ENCODE measurements at places on chromosomes 11 and 22.

GRCh38 chr11:99370549-99371216 is 349.9 kb downstream of the CNTN5 start:
- DNase-seq = peak; percentile 28

- DNase-seq = no peak
Observed at GRCh38 chr11:119903389-119903788, 174.4 kb upstream of the NECTIN1 start.

- DNase-seq = no peak
Observed at GRCh38 chr11:33713151-33713855, 12.7 kb upstream of the C11orf91 start.

- no peak for DNase-seq
Observed at GRCh38 chr11:12958986-12959385, 50.1 kb upstream of the RASSF10 start.

- DNase-seq = no peak
Observed at GRCh38 chr11:67646535-67647336, 3.8 kb downstream of the ACY3 start.

DNA sequence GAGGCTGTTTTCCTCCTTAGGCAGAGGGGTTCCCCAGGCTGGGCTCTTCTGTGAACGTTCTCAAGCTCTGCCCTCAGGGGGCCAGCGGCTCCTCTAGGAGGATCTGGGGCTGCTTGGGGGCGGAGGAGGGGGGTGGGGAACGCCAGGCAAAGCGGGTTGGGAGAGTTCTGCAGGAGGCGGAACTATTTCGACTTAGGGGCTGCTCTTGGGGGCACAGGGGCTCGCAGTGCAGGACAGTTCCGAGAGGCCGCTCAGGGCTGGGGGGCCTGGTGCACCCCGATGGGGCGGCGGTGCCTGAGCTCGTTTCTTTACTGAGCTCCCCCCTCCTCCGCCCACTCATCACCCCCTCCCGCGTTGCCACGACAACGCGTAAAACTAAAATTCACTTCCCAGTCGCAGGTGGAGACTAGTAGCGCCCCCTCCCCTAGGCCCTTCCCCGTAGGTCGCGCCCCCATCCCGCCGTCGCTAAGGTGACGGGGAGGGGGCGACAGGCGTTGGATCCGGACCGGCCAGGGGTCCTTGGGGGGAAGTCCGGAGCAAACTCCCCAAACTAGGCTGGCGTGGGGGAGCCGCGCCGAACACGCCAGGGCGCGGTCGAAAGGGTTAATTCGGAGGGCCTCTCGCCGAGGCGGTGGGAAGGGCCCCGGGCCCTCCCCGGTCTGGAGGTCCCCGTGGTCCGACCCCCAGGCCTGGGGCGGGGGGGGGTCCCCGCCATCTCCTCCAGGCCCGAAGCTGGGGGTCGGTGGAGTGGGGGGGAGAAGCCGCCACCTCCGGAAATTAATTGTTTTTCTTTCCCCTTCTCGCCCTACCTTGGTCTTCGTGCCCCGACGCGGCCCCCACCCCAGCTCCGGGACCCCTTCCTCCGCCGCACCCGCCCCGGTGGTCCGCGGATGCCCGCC is 857 bp downstream of the SHANK3 start:
- no peak for DNase-seq

DNA sequence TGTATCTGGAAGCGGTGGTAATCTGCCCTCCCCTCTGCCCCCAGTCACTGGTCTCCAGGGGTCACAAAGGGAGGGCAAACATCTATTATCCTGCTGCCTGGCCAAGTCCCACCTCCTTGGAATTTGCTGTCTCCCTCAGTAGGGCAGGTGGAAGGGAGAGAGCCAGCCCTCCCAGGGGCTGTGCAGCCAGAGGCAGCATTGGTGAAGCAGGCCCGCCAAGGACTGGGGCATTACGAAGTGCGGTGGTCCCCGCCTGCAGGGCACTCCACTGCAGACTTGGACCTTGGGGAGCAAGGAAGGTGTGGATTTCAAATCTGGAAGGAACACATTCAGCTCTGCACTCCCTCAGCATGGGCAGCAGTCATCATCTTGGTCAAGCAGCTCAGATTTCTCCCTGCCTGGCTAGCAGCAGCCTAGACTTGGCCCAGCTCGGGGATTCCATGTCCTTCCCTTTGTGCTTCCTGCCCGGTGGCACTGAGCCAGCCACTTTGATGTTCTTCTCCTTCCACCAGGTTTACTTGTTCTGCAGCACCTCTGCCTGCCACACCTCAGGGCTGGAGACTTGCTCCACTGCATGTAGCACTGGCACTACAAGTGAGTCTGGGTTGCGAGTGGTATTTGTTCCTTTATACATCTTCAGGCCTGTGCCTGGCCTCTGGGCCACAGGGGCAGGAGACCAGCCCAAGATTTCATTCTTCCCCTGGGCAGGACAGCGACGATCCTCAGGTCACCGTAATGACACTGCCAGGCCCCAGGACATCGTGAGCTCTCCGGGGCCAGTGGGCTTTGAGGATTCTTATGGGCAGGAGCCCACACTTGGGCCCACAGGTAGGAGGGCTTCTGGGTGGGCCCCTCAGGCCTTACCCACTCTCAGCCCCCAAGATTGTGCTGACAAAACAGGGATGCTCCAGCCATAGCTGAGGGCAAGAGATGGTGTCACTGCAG is 7.4 kb downstream of the ZP1 start:
- no peak for DNase-seq

DNA sequence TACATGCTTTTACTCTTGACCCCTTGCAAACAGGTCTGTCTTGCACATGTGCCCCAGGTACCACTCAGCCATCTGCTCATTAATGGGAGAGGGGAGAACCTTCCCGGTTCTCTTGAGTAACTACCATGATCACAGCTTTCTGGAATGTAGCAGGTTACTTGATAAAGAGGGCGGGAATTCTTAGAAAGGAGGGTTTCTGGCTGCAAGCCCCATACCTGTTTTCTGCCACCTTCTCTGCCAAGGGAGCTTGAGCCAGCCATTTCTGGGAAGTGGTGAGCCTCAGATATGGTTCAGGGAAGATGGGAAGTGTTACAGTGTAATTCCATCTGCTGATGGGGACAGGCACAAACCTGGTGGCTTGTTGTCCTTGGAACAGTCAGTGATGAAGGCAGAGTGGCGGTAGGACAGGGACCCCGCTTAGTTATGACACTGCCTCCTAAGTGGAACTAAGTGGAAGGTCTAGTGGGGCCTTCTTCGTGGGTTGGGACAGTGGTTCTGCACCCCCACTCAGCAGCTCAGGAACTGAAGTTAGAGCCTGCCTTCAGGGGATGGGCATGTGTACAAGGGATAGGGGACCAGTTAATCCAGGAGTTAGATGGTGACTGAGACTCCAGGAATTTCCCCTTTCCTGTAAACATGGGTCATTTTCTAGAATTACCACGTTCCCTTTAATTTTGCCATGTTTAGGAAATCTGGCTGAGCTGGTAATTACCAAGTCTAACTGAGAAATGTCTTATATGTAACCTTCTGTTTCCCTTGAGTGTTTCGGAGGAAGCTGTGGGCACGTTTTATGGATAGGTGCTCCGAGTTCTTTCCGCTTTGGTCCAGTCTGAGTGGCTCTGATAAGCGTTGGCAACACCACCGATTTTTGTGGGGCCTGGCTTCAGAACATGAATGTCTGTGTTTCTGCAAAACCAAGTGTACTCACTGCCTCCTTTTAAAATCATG is 35.3 kb downstream of the BCR start:
- no peak for DNase-seq

GRCh38 chr11:17876827-17877226 is 136.0 kb downstream of the SERGEF start:
- DNase-seq = no peak

DNA sequence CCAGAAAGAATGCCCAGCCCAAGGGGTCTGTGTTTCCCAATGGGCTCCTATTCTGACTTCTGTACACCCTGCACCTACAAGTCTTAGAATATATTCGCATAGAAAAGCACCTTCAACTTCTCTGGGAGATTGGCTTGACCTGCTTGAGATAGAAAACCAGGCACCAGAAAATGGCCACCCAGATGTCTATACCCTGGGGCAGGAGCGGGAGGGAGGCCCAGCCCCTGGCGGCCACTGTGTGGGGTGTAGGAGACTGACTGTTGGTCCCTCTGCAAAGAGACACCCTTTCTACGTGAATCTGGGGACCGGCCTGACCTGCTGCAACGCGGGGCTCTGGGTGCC is 8.5 kb downstream of the DENND6B start:
- DNase-seq = no peak

DNA sequence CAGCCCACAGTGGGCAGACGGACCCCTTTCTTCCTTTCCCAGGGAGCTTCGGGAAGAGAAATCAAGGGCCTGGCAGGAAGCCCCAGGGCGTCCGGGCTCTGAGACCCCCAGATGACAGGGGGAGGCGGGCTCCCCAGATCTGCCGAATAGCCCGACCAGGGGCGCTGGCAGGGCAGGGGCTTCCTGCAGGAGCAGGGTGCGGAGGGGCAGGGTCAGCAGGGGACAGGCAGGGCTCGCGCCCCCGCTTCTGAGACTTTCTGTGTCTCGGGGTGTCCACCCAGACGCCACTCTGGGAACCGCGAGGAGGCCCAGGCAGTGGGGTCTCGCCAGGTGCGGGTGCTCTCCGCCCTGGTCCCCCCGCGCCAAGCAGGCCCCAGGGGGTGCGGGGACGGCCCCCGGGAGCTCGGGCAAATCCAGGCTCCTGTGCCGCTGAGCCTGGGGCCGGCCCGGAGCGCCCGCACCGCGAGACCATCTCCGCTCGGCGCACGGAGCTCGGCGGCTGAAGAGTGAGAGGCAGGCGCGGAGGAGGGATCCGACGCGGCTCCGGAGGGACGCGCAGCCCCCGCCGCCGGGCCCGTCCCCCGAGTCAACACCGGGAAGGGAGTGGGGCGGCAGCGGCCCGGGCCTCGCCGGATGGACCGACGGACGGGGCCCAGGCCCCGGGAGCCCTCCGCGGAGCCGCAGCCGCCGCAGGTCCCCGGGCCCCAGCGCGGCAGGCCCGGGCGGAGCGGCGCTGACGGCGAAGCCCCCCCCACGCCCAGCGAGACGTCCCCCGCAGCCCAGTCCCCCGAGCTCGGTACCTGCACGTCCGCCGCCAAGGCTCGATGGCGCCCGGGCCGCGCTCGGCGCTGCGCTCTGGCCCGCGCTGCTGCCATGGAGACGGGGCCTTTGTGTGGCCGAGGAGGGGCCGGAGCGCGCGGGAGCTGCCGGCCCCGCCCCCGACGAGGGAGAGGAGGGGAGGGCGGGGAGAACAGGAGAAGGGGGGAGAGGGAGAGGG is at the start of gene PLXNB2:
TSS of gene PLXNB2 (minus strand) at position 894 of the 997 bp plus-strand sequence. CDS start 17,062 bp downstream, outside the sequence.
- no peak for DNase-seq

DNA sequence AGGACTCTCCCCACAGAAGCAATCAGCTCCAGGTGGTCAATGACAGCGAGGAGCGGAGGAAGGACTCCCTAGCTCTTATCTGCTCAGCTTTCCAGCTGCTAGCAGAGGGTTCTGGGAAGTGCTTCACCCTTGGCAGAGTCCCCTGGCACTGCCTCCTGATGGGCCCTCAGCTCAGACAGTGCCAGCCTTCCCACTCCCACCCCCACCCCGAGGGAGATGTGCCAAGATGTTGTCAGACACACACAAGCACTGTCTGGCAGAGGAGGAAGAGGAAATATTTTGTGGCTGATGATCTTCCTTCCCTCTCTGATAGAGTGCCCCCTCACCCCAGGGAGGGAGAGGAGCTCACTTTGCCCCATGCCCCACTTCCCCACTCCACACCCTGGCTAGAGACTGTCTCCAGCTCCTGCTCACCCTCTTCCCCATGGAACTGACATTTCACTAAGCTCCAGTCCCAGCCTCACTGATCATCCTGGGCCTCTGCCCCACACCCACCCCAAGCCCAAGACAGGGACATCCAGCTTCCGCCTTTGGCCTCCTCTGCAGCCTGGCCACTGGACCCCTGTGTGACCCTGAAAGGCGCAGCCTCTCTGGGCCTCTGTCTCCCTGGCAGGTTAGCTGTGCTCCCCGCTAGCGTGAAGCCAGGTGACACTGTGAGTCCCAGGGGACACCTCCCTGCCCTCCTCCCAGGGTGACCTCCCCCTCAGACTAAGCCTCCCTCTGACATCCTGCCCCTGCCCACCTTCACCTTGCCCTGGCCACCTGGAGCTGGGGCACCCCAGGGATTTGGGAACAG is 44.5 kb downstream of the SLCO2B1 start:
- DNase-seq = no peak

DNA sequence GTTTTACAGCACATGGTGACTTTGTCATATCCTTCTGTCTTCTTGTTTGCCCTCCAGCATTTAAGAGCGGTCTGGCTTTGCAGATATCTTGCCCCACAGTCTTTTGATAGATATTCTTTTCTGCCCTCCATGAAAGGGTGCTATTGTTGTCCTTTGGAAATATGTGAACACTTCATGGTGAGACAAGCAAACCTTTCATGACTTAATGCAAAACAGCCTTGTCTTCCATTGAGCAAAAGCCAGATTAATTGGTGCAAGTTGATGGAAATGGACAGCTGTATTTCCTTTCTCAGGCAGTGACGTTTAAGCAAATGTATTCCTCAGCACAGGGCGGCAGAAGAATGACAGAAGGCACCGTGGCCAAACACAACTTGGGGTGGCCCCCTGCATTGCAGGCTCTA is 4.4 kb downstream of the DCPS start:
- no peak for DNase-seq

DNA sequence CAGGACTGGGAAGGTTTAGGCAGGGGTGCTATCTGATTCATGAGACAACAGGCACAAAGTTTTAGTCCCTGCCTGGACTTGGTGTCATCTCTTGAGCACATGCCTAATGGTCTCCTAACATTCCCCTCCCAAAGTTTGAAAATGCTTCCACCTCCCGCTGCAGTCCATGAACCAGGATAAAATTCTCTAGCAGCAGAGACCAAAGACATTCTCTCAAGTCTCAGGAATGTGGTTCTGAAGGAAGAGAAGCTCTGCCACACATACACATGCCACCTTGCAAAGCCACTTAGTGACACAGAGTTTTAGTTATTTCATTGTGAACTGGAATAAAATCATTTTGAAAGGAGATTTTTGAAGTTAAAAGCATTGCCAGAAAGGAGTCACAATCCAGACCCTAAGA is 15.5 kb downstream of the OR51B6 start:
- DNase-seq = no peak

DNA sequence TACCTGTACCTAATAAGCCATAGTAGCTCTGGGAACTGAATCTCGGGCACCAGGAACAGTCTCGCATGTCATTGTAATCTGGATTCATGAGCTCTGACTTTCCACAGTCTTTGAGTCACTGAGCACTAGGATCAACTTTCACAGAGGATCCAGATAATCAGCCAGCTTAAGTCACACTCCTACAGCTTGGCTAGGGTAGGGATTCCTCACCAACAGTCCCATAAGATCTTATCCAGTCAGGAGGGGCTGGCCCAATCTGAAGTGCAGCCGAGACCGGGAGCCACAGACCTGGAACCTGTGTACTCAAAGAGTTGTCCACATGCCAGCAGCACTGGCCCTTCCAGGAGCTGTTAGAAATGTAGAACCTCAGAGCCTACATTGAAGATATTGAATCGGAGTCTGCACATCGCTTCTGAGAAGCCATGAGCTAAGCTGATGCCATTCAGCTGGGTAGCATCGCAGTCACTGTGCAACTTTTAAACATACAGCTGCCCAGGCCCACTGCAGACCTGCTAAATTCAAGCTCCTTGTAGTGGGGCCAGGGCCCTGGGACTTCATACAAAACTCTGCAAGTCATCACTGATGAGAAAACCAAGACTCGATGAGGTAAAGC is 538.8 kb upstream of the B3GAT1 start:
- DNase-seq = no peak
